Left cardiac atrium (tissue), 4 donors: ENCODE measurements at places on chromosomes 3 and 15. TPM values are rescaled to one million over a fixed set of nuclear protein-coding genes. Genes with fewer than 3 reads are reported as not detected.
A peak's percentile ranks its signal among the peaks of the same experiment; 100 is the strongest.

- DNase-seq = peak; percentile 88
Observed at GRCh38 chr15:70195587-70196305, 98.0 kb upstream of the TLE3 start.

- no peak for DNase-seq
Observed at GRCh38 chr3:189839576-189839975, 208.4 kb downstream of the TP63 start.

DNA sequence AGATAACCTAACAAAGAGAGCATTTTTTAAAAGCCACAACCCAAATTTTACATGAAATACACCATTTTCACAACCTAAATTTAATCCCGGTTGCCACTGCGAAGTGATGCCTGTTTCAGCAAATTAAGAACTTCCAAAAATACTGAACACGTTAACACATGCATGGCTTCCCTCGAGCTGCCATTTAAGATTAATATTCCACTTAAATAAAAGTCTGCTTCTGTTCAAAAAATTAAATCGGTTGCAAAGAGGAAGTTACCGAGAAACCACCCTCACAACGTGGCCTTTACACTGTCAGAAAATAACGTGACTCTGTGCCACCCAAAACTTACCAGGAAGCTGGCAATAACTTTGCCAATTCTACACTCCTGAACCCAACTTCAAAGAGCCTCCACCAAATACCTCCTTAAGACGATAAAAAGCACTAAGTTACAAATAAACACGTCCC is 1.2 kb downstream of the TBL1XR1 start:
- no peak for DNase-seq

- DNase-seq = no peak
Observed at GRCh38 chr3:123320221-123320620, 118.5 kb downstream of the SEC22A start.

DNA sequence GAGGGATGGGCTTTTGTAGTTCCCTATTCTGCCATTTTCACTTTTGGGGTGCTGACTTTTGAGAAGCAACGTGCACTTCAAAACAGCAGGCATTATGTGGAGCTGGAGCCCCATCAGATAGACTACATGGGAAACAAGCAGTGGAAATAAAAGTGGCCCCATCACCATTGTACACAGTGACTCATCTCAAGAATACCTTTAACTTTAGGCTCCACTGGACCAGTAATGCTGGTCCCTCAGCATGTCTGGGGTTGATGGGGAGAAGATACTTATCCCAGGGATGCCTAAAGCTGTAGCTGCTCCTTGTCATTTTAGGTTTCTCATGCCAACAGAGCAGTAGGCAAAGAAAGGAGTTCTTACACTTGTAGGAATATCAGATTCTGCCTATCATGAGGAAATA is 45.0 kb downstream of the LSM3 start:
- DNase-seq = no peak

DNA sequence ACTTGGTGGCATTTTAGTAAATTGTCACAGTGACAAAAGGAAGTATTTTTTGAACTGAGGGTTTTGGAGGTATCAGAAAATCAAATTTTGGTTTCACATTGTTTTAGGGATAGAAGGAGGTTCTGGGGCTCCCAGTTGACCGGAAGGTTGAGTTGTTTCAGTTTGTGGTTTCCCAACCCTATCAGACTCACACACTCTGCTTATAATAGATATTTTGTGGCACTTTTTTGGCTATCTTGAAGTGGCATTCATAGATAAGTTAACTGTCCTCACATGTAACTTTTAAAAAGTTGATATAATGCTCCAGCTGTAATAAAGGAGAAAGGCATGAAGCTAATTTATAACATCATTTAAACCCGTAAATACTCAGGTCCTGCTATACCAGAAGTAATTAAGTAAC is 12.8 kb downstream of the ARMC8 start:
- DNase-seq = no peak

- DNase-seq = no peak
Observed at GRCh38 chr15:66622591-66623022, 56.8 kb upstream of the LCTL start.

DNA sequence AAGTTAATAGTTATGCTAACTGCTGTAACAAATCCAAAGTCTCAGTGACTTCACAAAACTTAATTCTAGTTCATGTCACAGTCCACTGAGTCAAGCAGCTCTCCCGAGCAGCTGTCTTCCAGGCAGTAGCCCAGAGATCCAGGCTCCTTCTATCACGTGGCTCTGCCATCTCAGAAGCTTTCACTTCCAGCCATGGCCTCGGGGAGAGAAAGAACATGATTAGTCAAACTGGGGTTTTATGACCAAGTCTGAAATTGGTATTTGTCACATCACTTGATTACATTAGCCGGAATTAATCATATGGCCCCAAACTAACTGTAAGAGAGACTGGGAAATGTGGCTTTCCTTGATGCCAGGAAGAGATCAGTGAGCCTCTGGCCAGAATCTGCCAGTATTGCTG is 70.2 kb upstream of the DGKG start:
- no peak for DNase-seq

DNA sequence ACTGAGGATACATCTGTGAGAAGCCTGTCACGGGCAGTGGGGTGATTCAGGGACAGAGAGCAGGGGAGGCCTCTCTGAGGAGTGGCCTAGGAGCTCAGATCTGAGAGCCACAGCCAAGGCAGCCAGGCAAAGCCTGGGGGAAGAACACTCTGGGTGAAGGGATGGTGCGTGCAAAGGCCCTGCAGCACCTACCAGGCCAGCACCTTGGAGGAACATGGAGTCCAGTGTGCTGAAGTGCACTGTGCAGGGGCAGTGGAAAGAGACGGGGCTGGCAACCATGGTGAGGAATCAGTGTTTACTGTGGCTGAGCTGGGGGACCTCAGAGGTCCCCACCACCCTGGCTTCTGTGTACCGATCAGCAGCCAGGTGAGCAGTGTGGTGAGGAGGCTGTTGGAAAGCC is 48.0 kb downstream of the NUP210 start:
- no peak for DNase-seq

DNA sequence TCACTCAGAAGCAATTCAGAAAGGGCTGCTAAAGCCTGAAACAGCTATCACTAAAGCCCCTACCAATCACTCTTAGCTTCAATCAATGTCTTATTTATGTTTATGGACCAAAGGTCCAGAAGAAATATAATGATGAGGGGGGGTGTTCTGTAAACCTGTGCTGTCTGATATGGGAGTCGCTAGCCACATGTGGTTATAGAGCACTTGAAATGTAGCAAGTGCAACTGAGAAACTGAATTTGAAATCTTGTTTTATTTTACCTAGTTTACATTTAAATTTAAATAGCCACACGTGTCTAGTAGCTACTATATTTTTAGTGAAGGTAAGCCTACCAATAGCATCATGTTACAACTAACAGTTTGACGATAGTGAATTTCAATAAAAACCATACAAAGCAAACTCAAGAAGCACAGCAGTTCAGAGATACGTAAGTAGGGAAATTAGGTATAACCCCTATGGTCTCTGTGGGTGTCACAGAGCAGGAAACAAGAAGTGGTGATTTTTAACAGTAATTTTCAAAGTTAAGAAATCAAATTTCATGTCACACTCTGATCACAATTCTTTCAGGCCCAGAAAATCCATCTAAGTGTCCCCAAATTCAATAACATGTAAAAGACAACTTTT is 3.6 kb downstream of the POU1F1 start:
- DNase-seq = no peak

DNA sequence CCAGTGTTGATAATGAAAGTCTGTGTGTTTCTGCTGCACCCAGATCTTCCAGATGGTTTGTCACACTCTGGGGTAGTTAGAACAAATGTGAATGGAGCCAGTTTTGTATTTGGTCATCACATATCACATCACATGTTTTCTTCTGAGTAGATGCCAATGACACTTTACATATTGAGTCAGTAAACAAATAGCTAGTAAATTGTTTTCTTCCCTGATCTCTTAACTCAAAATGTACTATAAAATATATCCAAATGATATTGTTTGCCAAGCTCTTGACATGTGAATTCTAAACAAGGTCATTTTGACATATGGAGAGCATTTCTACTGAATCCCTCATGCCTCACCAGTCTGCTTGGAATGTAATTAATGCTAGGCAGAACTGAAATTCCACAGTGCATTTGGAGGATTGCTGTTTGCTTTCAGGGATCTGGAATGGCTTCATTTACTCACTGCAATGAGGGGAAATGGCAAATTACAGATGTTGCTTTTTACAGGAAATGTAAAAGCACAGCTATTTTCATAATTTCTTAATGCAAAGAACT is 45.0 kb downstream of the PDHB start:
- DNase-seq = no peak

DNA sequence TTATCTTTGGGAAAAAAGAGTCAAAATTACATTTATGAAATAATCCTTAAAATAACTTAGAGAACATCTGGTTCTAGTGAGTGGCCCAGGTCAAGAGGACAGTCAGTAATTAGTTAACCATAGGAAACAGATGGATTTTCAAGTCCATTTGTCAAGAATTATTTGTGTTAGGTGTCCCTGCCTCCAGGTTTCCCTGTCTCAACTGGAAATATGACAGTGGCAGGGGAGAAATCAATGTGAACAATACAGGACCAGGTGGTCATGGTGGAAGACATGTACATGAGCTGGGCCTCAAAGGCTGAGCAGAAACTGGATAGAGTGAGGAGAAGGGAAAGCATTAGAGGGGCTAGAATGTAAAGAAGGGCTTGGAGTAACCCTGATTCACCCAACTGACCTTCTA is 372.6 kb downstream of the VPS13C start:
- DNase-seq = no peak

DNA sequence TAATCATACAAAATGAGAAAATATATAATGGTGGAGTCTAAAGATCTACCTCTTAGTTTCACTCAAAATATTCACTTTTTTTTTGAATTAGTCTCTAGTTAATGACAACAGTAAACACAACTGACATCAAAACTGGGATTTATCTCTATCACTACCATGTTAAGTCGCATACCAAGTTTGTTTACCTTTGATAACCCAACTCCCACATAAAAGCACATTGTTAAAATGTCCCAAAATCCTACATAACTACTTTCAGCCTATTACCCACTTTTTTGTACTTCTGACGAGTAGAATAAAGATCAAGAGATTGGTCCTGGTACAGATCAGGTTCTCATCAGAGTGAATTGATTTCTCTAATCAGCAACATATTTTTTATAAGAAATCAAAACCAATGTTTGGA is 518.5 kb downstream of the EPHA3 start:
- no peak for DNase-seq

DNA sequence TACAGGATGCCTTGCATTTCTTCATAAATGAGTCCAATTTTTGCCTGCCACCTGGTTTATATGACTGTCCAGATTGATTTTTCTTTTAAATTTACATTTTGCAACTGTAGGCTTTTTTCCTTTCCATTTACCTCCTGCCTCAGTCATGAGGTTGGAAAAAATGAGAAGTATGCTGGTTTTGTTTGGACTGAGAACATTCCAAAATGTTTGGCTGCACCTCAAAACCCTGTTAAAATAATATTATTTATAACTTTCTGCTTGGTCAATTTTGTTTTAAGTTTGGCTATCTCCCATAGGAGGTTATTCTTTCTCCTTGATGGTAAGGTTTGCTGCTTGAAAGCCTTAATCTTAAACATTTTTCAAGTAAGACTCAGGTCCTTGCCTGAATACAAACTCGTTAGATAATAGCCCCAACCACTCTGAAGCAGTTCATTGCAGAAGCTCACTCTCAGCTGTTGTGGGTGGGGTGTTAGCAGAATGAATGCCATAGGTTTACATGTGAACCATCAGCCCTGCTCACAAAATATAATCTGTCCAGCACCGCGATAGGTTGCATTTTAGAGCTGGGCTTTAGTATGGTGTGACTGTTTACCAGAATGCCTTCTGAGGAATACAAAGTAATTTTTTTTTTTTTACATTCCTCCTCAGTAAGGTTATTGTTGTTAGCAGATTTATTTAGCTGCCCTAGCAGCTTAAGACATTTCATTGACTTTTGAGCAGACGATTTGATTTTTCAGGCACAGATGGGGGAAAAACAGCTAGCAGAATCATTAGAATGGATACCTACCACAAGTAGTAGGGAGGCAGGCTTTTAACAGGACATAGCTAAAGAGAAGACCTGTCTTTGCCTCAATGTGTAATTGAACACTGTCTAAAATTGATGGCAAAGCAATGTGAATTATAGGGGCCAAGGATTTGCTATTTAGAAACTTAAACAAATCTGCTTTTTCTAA is 630.8 kb upstream of the KCNMB2 start:
- DNase-seq = no peak

GRCh38 chr3:96267577-96267976 is 546.8 kb upstream of the EPHA6 start:
- DNase-seq = no peak

DNA sequence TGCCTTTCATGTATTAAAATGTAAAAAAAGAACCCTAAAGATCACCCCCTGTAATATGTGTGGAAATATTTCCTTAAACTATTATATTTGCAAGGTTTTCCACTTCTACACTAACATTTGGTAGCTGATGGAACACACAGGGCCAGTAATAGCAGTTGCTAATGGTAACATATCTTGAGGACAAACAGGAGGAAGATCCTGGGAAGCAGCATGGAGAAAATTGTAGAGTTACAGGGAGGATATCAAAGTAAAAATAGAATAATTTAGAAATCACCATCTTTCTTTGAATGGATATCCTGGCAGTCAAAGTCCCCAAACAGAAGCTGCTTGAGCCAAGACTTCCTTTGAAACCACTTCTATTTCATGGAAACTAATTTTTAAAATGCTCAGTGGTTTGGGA is 29.5 kb upstream of the OSTN start:
- no peak for DNase-seq

- no peak for DNase-seq
Observed at GRCh38 chr3:147365196-147366115, 40.9 kb downstream of the ZIC4 start.

GRCh38 chr3:96813820-96814650 is at the start of gene EPHA6:
Gene EPHA6, plus strand, starts transcription at chr3:96814594.
- peak; percentile 46 for DNase-seq

- no peak for DNase-seq
Observed at GRCh38 chr3:154156530-154156929, 35.3 kb downstream of the ARHGEF26 start.

DNA sequence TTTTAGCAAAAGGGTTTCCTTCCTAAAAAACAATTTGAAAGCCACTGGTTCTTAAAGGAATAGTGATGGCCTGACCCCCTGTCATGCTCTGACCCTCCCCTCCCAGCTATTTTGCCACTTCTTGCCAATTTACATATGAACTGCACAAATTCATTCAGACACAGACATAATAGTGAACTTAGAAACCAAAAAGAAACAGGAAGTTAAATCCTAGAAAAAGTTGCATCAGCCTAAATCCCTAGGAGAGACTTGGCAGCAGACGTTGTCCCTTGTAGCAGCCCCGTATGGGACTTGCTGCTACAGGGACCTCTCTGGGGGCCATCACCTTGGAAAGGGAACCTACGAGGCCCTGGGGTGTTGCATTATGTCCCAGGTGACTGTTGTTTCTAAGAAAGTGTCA is 14.3 kb upstream of the PDE8A start:
- no peak for DNase-seq

KLHL40 gene
- total RNA-seq = not detected

PPP1R14D gene
- not detected for total RNA-seq

ZNF662 gene
- total RNA-seq = 6.3 TPM

GOLGA6L10 gene
- 0.15 TPM for total RNA-seq

NR1I2 gene
- total RNA-seq = 0.09 TPM

WDR76 gene
- 4.3 TPM for total RNA-seq

RHCG gene
- 1.8 TPM for total RNA-seq

REC114 gene
- total RNA-seq = not detected

LRRN1 gene
- total RNA-seq = 0.13 TPM

FOXB1 gene
- not detected for total RNA-seq
